ENCODE measurements at places on chromosomes 5 and 9.

GRCh38 chr5:133114933-133115310 is 63.1 kb downstream of the HSPA4 start:
- no peak for DNase-seq

- no peak for DNase-seq
These were observed 1.7 kb downstream of the CKMT2 start for GRCh38 chr5:81234801-81235200.

GRCh38 chr5:147177125-147177840 is 57.5 kb upstream of the STK32A start:
- no peak for DNase-seq

GRCh38 chr5:74763504-74763903 is 3.4 kb downstream of the GFM2 start:
- no peak for DNase-seq

DNA sequence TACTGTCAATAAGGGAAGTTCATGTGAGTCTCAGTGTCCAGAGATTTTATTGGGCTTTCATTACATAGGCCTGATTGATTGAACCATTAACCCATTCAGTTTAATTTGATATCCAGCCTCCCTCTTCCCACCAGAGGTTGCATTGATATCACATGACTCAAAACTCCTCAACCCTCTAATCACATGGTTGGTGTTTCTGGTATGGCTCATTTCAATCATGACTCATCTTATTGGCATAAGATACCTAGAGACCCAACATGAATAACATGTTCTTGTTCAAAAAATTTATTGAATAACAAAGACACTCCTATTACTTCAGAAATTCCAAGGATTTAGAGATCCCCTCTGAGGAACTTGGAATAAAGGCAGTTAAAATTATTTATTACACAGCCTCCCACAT is 982.2 kb downstream of the TLE1 start:
- DNase-seq: no peak

- DNase-seq: no peak
These were observed 98.5 kb downstream of the APBA1 start for GRCh38 chr9:69573651-69574050.

GRCh38 chr9:108525186-108525585 is 330.6 kb downstream of the ACTL7B start:
- no peak for DNase-seq
